ENCODE measurements at places on chromosomes 13 and 19.

GRCh38 chr19:35663981-35664380 lies 2.3 kb upstream of the UPK1A start:
- ATAC-seq: no peak

GRCh38 chr19:55465460-55466240 lies 1.1 kb upstream of the C19orf85 start:
- no peak for ATAC-seq

DNA sequence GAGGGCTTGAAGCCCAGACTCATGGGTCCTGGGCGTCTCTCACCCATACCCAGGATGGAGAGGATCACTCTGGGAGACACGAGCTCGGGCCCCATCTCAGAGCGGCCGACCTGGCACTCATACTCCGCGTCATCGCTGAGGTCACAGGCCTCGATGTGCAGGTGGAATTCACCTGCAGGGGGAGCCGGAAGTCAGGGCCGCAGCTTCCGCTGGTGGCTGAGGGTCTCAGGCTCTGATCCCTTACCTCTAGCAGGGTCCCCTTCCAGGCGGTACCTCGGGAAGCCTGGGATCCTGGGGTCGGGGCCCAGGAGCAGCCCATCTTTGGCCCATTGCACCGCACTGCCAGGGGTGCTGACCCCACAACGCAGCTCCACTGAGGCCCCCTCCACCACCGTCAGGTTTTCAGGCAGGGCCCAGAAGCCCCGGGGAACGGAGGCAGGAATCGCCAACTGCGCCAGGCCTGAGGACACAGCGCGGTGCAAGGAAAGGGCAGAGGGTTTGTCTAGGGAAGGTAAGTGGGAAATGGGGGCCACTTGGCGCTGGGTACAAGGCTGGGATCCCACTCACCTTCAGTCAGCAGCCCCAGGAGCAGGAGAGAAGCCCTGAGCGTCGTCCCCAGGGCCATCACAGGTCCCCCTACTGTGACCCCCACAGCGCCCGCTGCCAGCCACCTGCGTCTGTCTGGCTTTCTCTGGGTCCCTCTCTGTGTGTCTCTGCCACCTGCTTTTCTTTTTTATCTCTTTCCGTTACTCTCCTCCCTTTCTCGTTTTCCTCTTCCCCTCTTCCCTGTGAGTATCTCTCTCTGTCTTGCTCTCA lies 883 bp downstream of the NPHS1 start:
- ATAC-seq: no peak

GRCh38 chr13:30857018-30857417 lies 49.1 kb upstream of the MEDAG start:
- peak; percentile 31 for ATAC-seq

GRCh38 chr19:58400316-58400915 lies 5.0 kb downstream of the RNF225 start:
- ATAC-seq: no peak

DNA sequence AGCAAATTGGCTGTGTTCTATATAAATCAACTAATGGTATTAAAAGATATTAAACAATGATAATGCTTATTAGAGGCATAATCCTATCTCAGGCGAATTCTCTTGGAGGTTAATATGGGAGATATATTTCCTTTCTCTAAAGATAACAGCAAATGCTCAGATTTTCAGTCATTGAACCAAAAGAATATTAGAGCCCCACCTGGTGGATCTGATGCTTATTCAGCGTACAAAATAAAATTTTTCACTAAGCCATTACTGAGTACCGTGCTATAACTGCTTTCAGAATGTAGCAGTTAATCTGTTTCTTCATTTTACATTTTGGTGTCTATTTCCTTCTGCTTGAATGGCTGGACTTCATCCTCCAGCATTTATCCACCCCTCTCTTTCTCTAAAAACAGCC lies 143.3 kb upstream of the IPO5 start:
- no peak for ATAC-seq

GRCh38 chr13:27080018-27080948 lies 91.3 kb downstream of the USP12 start:
- ATAC-seq: no peak

DNA sequence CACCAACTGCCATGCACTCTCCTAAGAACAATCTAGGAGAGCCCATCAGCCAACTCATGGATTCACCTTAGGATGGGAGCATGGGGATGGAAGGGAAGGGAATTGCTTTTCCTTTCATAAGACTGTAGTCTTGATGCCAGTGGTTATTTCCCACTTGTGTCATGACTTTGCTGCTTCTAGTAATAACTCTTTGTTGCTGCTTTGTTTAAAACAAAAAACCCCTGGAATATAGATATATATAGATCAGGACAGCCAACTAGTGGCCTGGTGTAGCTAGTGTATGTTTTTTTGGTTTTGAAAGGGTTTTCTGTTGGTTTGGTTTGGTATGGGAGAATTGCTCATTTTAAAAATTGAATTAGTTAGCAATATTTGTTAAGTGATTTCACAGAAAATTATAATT lies 39.3 kb upstream of the KCTD4 start:
- no peak for ATAC-seq
